COLO829 (cell line): ENCODE measurements at places on chromosomes 12 and 14.

DNA sequence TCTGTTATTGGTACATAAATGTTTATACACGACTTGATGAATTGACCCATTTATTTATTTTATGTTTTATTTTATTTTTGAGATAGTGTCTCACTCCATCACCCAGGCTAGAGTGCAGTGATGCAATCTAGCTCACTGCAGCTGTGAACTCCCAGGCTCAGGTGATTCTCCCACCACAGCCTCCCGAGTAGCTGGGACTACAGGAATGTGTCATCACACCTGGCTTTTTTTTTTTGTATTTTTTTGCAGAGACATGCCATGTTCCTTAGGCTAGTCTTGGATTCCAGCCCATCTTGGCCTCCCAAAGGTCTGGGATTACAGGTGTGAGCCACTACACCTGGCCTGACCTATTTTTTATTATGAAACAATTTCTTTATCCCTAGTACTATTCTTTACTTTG, 355.0 kb upstream of the PRICKLE1 start:
- no peak for DNase-seq

DNA sequence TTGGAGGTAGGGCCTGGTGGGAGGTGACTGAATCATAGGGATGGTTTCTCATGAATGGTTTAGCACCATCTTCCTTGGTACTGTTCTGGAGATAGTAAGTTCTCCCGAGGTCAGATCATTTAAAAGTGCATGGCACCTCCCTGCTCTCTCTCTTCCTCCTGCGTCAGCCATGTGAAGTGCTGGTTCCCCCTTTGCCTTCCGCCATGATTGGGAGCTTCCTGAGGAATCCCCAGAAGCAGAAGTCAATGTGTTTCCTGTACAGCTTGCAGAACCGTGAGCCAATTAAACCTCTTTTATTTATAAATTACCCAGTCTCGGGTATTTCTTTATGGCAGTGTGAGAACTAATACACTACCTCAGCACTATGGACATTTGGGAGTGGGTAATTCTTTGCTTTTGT, 4.8 kb upstream of the LGMN start:
- DNase-seq = no peak

- DNase-seq = no peak
These were observed 101.8 kb upstream of the EGLN3 start for GRCh38 chr14:34052658-34053014.

DNA sequence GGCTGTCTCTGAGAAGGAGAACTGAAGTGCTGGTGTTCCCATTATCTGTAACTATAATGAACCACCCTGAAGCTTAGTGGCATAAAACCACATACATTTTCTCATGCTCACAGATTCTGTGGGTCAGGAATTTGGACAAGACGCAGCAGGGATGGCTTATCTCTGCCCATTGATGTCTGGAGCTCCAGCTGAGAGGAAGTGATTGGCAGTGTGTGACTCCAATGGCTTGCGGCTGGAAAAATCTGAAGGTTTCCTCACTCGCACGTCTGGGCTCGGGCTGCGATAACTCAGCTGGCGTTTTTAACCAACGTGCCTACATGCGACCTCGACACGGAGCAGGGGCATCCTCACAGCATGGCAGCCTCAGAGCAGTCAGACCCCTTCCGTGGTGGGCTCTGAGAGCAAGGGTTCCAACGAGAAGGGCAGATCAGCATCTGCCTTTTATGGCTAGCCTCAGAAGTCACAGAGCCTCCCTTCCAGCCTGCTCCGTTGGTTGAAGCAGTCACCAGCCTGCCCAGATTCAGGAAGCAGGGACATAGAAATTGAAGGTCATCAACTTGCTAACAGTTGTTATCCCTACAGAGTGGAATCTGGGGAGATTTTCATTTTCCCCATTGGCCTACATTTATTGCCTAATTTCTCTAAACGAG, 143.3 kb upstream of the BCL2L14 start:
- no peak for DNase-seq

GRCh38 chr12:46773586-46774321, 52.0 kb downstream of the SLC38A4 start:
- no peak for DNase-seq
